Adrenal gland (tissue), 19 donors: ENCODE measurements at places on chromosomes 16 and 17. TPM values are rescaled to one million over a fixed set of nuclear protein-coding genes. Genes with fewer than 3 reads are reported as not detected.

Gene ANKFN1
- 0.41 TPM for total RNA-seq

Gene GABARAP
- total RNA-seq, result 859 TPM

Gene RNF222
- total RNA-seq, result not detected

Gene TNFRSF13B
- not detected for total RNA-seq

Gene HID1
- total RNA-seq, result 3.2 TPM

- peaks cover 5% of the 10 kb centered on the region for H3K4me1 ChIP-seq
- peak within 1 kb of the TSS; percentile 88 for H3K27ac ChIP-seq
- peak; percentile 94 for DNase-seq
- H3K36me3 ChIP-seq, result no peaks in the 10 kb centered on the region
These were observed at the start of gene ASPSCR1 for GRCh38 chr17:81977211-81977808. ASPSCR1 (plus strand) TSS chr17:81977629; CDS start chr17:81977647, 18 bp downstream.

GRCh38 chr16:63813862-63814261 lies 1308.0 kb downstream of the CDH11 start:
- no peak overlapping the region for H3K27ac ChIP-seq
- no peaks in the 10 kb centered on the region for H3K27me3 ChIP-seq
- no peak overlapping the region for H3K4me3 ChIP-seq

GRCh38 chr17:789160-789840 lies 7.1 kb downstream of the MRM3 start:
- no peaks in the 10 kb centered on the region for H3K27me3 ChIP-seq
- H3K27ac ChIP-seq, result no peak overlapping the region
- no peak for DNase-seq
- H3K4me3 ChIP-seq, result no peak overlapping the region
- no peaks in the 10 kb centered on the region for H3K36me3 ChIP-seq
- H3K4me1 ChIP-seq, result no peaks in the 10 kb centered on the region

DNA sequence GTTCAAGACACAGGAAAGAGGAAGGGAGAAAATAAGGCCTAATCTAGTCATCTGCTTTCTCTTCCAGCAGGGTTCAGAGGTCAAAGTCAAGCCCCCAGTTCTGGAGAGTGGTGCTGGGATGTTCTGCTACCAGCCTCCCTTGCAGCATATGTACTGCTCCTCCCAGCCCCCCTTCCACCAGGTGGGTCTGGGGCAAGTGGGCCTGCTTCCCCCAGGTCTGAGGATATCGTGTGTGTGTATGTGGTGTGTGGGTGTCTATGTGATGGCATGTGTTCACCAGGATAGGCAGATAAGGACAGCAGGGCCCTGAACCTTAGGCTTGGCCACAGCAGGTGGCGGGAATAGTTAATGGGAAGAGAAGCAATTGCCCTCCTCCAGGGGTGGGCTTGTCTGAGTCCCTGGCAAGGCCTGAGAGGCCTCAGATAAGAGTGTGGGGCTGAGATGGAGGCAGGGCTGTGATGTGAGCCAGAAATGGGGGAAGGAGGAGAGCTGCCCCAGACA lies 21.1 kb downstream of the FOXN1 start:
- H3K36me3 ChIP-seq, result no peaks in the 10 kb centered on the region
- no peak overlapping the region for H3K4me3 ChIP-seq
- H3K27ac ChIP-seq, result no peak overlapping the region
- no peak for DNase-seq

GRCh38 chr16:89257281-89257731 lies 39.8 kb downstream of the ZNF778 start:
- H3K4me3 ChIP-seq, result no peak overlapping the region
- H3K36me3 ChIP-seq, result no peaks in the 10 kb centered on the region
- DNase-seq, result no peak
- no peaks in the 10 kb centered on the region for H3K27me3 ChIP-seq
- H3K4me1 ChIP-seq, result peaks cover 11% of the 10 kb centered on the region

DNA sequence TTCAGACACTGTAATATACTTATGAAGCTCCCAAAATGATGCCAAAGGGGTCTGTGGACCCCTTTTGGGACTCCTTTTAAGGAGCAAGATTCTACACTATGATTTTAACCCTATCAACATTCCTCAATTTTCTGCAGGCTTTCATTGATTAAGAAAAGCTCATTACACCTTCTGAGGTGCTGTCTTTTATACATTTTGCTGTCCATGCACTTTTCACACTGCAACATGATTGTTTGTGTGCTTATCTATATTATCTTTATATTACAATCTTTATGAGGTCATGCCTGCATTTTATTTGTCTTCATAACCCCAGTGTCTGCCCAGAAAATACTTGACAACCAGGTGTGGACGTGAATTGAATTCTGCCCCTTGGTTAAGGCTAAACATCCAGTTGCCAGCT lies 482.6 kb upstream of the ZFHX3 start:
- H3K27me3 ChIP-seq, result no peaks in the 10 kb centered on the region
- DNase-seq, result no peak
- H3K27ac ChIP-seq, result no peak overlapping the region
- no peaks in the 10 kb centered on the region for H3K4me1 ChIP-seq

DNA sequence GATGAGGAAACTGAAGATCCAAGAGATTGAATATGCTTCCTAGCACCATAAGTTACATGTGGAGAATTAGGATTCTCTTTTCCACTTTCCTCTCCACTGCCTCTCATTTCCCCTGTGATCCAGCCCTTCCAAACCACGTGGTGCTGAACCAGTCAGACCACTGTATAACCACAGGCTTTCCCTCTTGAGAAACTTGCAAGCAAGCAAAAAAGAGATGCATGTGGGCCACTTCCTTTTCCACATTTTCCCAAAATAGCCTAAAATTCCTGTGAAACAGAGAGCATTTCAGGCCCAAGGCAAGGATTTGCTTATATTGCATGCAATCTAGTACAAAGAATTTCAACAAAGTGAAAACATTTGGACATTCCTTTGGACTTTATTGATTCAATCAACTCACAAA lies 59.3 kb upstream of the KSR1 start:
- H3K4me1 ChIP-seq, result no peaks in the 10 kb centered on the region
- H3K27me3 ChIP-seq, result no peaks in the 10 kb centered on the region
- H3K36me3 ChIP-seq, result no peaks in the 10 kb centered on the region

DNA sequence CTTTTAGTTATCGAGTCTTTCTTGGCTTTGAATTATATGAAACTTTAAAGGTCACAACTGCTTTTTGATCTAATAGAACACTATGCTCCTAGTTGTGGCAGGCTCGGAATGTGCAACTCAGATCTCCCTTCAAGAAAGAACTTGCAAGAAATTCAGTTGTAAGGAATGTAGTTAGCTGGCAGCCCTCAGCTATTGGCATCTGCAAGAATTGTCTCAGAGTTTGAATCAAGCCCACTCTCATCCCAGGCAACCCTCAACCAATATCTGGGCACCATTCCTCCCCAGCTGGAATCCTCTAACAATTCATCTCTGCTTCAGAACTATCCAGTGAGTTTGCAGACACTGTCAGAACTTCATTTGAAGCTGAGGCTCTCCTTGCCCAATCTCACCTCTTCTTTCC lies 447.2 kb downstream of the KIF2B start:
- H3K4me3 ChIP-seq, result no peak overlapping the region
- H3K36me3 ChIP-seq, result no peaks in the 10 kb centered on the region
- no peak for DNase-seq
- no peak overlapping the region for H3K27ac ChIP-seq

GRCh38 chr17:4407216-4407615 lies 26.5 kb upstream of the SPNS3 start:
- no peaks in the 10 kb centered on the region for H3K27me3 ChIP-seq
- no peak for DNase-seq
- no peak overlapping the region for H3K27ac ChIP-seq
- H3K4me3 ChIP-seq, result no peak overlapping the region
- no peaks in the 10 kb centered on the region for H3K4me1 ChIP-seq

- H3K4me1 ChIP-seq, result peaks cover 70% of the 10 kb centered on the region
- no peak overlapping the region for H3K4me3 ChIP-seq
- no peaks in the 10 kb centered on the region for H3K27me3 ChIP-seq
These were observed 3.8 kb downstream of the FHOD1 start for GRCh38 chr16:67243481-67243880.

- no peak for DNase-seq
- no peaks in the 10 kb centered on the region for H3K4me1 ChIP-seq
- H3K4me3 ChIP-seq, result no peak overlapping the region
- peaks cover 1% of the 10 kb centered on the region for H3K36me3 ChIP-seq
These were observed 32.7 kb downstream of the CMC2 start for GRCh38 chr16:80973991-80974390.

DNA sequence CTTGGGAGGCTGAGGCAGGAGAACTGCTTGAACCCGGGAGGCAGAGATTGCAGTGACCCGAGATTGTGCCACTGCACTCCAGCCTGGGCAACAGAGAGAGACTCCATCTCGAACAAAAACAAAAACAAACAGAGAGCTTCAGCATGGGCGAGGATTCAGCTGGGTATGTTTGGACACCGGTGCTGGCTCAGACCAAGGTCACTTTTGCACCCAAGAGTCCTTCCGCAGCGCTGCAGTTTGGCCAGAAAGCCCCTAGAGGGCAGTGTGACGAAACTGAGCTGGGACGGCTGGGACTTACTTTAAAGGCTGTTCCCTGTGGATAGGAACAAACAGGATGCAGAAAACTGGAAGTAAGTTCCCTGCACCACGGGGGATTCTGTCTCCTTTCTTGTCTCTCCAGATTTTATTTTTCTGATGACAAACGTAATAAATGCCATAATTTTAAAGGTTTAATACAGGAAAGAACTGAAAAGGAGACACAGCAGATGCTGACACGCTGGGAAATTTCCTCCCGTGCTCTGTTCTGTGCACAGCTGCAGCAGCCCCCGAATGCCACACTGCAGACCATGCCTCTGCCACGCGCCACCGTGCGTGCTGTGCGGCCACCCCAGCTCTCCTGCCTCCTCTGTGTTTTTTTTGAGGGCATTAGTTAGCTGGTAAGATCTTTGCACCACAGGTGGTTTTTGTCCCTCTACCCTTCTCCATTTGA lies 25.2 kb upstream of the USP36 start:
- no peaks in the 10 kb centered on the region for H3K36me3 ChIP-seq
- H3K4me3 ChIP-seq, result no peak overlapping the region
- no peaks in the 10 kb centered on the region for H3K27me3 ChIP-seq

DNA sequence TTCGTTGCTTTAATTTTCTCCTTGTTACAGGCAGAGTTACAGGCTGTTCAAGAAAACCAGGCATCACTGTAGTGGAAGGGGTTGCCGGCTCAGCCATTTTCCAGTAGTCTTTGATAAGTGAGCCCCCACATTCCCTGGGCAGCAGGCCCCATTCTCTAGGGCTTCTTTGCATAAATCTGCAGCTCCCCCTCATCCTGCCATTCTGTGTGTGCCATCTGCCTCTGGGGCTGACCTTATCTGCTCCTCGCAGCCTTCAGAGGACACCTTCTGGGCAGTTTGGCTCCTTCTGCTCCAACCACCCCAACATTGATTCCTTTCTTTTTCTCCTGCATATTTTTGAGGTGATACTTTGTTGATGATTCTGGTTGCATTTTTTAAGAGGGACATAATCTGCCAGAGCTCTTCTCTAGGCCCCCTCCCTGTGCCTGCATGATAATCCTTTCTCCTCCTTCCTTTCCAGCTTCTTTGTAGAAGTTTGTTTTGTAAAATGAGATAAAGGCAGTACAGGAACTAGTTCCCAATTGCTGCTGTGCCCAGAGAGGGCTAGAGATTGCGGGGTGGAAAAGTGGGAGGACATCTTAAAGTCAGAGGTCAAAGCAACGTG lies 17.1 kb downstream of the RND2 start:
- no peaks in the 10 kb centered on the region for H3K27me3 ChIP-seq
- H3K4me1 ChIP-seq, result no peaks in the 10 kb centered on the region
- no peak overlapping the region for H3K4me3 ChIP-seq
- no peak overlapping the region for H3K27ac ChIP-seq

GRCh38 chr16:1433263-1433560 lies 2.3 kb downstream of the PERCC1 start:
- H3K4me3 ChIP-seq, result no peak overlapping the region
- H3K4me1 ChIP-seq, result no peaks in the 10 kb centered on the region
- H3K36me3 ChIP-seq, result no peaks in the 10 kb centered on the region
- H3K27ac ChIP-seq, result no peak overlapping the region
